HT1080 (cell line): ENCODE measurements at places on chromosomes 2 and 18. TPM values are rescaled to one million over a fixed set of nuclear protein-coding genes. Genes with fewer than 3 reads are reported as not detected.

GRCh38 chr18:52220062-52220591 lies 119.9 kb upstream of the DCC start:
- DNase-seq: no peak

- DNase-seq: no peak
Measured at GRCh38 chr2:30565851-30566358, 118.9 kb downstream of the LCLAT1 start.

- DNase-seq: no peak
Measured at GRCh38 chr18:35030277-35030989, 10.8 kb upstream of the MAPRE2 start.

- DNase-seq: no peak
Measured at GRCh38 chr18:79511671-79512301, 116.1 kb downstream of the NFATC1 start.

DNA sequence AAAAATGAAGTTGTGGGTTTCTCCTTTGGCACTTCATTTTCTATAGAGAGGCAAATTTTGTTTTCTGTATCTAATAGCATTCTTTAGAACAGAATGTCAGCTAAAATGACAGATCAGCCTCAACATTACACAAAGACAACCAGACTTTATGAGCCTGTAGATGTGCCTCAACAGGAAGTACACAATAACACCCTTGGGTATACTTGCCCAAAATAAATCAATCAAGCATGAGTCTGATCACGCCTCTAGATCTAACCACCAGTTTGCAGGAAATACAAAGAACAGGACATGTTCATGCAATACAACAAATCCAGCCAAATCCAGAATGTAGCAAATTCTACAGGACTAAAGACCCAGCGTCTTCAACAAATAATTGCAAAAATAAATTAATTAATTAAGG lies 11.2 kb upstream of the DAPL1 start:
- DNase-seq: no peak

DNA sequence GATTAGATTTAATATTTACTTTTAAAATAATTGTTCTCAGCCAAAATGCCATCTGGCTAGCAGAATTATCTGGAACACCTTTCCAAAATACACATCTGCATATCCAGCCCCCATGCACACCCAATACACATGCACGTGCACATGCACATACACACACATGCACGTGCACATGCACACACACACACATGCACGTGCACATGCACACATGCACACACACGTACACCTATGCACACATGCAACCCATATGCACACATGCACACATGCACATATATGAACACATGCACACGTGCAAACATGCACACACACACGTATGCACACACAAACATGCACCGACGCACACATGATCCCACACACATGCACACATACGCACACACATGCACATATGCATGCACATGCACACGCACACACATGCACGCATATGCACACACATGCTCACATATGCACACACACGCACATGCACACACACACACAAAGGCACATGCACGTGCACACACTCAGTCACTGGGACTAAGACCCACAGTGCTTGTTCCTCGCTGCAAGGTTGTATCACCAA lies 53.5 kb downstream of the COPS8 start:
- DNase-seq: no peak

DNA sequence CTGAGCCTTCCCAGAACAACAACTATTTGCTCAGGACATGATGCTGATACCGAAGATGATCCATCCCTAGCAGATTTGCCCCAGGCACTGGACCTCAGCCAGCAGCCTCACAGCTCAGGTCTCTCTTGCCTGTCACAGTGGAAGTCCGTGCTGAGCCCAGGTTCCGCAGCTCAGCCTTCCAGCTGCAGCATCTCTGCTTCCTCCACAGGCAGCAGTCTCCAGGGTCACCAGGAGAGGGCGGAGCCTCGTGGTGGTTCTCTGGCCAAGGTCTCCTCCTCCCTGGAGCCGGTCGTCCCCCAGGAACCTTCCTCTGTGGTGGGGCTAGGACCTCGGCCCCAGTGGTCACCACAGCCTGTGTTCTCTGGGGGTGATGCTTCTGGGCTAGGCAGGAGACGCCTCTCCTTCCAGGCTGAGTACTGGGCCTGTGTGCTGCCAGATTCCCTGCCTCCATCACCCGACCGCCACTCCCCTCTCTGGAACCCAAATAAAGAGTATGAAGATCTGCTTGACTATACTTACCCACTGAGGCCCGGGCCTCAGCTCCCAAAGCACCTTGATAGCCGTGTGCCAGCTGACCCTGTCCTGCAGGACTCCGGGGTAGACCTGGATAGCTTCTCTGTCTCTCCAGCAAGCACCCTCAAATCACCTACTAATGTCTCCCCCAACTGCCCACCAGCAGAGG lies 15.4 kb downstream of the CEP68 start:
- DNase-seq: no peak

- DNase-seq: peak; percentile 76
Measured at GRCh38 chr2:150911766-150912280, 349.8 kb downstream of the RBM43 start.

DNA sequence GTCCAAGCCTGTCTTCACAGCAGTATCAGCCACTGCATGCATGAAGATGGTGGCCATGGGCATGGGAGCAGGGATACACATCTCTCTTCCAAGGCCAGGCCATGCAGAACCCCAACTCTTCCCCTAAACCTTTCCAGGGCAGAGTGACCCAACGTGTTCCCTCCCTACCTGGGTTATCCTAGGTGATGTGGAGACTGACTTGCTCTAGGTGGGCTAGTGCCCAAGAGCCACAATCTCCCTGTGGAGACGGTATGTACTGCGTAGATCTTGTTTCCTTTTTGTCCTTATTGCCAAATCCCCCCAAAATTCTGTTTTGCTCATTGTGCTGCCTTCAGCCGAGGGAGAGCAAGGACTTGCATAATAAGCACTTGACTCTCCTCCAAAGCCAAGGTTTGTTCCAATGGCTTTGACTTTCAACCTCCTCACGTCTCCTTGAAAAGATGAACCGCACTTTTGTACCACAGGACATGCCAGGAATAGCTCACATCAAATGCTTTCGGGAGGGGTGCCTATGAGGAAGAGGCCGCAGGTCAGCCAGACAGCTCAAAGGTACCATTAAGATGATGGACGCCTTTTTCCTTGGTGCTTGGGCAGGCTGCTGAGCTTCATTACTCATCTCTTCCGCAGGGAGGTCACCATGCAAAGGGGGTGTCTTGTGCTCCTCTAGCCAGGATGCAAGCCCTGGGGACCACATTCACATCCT lies 76.2 kb upstream of the GLI2 start:
- no peak for DNase-seq

DNA sequence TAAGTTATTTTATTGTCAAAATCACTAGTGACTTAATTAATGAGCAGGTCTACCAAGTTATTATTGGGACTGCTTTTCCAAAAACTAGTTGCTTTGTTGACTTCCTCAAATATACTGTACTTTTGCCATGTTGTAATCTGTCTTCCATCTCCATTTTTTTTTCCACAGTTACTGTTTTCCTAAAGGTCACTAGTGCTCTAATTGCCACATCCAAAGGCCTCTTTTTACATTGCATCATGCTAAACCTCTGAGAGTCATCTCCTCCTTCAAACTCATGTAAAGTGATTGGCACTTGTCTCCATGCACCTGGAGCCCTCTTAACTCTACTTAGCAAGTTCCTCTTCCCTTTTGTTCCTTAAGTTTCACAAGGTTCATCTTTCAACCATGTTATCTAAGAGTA lies 11.8 kb downstream of the PMAIP1 start:
- no peak for DNase-seq

- DNase-seq: no peak
Measured at GRCh38 chr2:234672498-234673150, 175.7 kb upstream of the ARL4C start.

DNA sequence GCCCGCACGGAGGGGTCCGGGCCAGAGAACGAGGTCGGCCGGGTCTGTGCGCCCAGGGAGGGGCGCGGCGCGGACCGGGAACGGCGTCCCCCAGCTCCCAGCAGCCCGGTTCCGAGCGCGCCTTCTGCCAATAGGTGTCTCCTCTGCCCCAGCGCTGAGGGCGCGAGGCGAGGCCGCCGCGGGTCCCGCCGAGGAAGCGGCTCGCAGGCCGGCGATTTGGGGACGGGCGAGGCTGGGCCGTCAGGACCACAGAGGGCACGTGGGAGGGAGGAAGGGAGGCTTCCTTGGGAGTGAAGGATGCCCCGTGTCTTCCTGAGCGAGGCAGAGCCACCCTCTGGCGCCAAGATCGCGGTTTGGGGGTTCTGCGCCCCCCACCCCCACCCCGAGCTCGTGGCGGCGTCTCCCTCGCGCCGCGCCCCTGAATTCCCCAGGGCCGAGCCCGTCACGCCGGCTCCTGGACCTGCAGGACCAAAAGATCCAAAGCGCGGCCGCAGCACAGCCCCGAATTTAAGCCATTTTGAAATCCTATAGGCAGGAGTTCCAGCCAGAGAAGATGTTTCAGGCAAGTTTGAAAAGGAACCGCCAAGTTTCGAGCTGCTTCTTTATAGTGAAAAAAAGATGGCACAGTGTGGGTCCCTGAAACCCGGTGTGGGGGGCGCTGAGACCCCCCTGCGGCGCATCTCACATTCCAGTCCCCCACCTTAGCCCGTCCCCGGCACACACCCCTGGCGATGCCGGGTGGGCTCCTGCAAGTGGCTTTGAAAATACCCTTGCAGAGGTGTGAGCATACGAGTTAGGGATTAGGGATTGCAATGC lies 909 bp downstream of the NFATC1 start:
- no peak for DNase-seq

- DNase-seq: no peak
Measured at GRCh38 chr2:71794611-71795010, 341.2 kb downstream of the DYSF start.

DNA sequence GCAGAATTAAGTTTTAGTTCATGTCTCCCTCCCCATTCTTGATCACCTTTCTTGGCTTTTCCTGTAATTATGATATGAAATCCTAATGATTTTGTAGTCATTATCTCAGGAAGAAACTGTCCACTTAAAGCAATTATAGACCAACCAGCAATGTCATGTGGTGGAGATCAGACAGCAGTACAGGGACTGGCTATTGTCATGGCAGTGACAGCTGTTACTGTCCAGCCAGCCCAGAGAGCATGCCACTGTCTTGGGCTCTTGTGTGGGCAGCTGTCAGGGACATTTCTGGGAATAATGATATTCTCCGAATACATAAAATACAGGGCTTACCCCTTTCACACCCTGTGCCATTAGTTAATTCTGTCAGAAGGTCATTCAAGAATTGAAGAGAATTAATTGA lies 355.3 kb upstream of the RAB12 start:
- DNase-seq: no peak

DNA sequence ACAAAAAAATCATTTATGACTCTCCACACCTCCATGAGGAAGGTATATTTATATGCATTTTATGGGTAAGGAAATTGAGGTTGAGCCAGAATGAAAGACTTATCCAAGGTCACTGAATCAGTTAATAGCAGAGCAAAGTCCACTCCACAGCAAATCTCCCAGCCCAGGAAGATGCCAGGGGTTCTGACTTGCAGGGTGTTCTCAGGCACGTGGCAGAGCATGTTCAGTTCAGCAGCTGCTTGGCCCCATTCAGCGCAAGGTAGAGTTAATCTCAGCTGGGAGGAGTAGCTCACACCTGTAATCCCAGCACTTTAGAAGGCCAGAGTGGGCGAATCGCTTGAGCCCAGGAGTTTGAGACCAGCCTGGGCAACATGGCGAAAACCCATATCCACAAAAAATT lies 17.8 kb upstream of the DGKD start:
- no peak for DNase-seq

GRCh38 chr2:9703085-9703678 lies 72.4 kb upstream of the YWHAQ start:
- DNase-seq: peak; percentile 100

DNA sequence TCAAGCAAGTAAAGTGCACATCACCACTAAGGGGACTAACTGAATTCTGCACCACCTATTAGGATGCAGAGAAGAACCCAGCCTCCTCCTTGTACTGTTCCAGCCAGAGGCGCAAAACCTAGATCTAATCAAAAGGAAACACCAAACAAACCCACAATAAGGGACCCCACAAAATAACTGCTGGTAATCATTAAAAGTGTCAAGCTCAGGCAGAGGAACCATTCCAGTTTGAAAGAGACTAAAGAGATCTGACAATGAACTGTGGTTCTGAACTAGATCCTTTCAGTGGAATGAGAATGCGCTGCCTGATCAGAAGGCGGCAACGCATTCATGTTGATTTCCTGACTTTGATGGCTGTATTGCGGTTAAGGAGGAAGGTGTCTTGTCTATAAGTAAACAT lies 16.8 kb downstream of the HDLBP start:
- DNase-seq: no peak

- DNase-seq: no peak
Measured at GRCh38 chr18:476251-476664, 24.2 kb downstream of the COLEC12 start.

DNA sequence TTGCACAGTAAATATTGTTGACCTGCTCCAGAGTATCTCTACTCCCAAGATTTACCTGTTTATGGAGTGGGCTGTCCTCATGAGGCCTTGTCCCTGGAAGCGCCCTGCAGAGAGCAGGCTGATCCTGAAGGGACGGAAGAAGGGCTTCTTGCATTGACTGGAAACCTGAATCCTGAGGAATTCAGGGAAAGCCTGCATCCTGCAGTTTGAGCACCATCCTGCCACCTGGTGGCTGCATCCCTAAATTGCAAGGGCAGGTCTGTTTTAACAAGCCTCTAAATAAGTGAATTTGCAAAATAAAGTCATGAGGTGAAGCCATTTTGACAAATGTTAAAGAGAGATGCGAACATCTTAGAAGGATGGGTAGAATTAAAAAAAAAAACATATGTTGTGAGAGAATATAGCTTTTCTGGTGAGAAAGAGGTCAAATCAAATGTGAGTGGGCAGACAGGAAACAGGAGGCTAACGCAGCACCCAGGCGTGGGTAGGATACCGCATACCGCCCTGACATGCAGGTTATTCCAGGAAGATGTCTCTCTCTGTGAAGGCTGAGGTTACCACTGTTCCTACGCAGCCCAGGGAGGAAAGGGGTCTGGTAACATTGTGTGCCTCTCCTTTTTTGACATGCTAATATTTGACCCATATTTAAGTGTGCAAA lies 754.9 kb downstream of the RNF144A start:
- peak; percentile 46 for DNase-seq

- peak; percentile 62 for DNase-seq
Measured at GRCh38 chr18:60347526-60348045, 25.0 kb downstream of the MC4R start.

DNA sequence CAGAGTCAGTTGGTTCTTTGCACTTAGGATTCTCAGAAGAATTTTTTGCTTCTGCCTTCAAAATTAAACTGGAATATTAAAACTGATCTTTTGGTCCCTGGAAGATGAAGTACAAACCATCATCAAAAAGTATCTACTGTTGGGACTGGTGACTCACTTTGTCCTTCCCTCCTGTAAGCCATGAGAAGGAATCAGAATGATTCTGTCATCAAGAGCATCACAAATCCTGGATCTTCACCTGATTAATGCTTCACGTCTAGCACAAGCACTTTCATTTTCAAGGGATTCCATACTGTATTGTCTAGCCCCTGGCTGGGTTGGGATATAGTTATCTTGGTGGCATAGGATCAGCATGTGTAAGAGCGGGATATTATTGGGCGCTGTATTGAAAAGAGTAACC lies 69.3 kb upstream of the CYP1B1 start:
- DNase-seq: no peak

- peak; percentile 42 for DNase-seq
Measured at GRCh38 chr2:173496746-173497145, 142.1 kb downstream of the CDCA7 start.

GRCh38 chr18:35131387-35132020 lies 90.3 kb downstream of the MAPRE2 start:
- no peak for DNase-seq

LOXHD1 gene
- total RNA-seq: not detected in 2 replicates

CRYBA2 gene
- total RNA-seq: not detected in 2 replicates

MYO5B gene
- 12.8 and 16.2 TPM in 2 replicates for total RNA-seq

DLX2 gene
- 0.53 and 1.1 TPM in 2 replicates for total RNA-seq

COL4A3 gene
- total RNA-seq: not detected in 2 replicates

FAM228A gene
- total RNA-seq: not detected in 2 replicates

GFPT1 gene
- 11.1 and 14.3 TPM in 2 replicates for total RNA-seq
